ENCODE measurements at places on chromosomes 12 and 14. TPM values are rescaled to one million over a fixed set of nuclear protein-coding genes. Genes with fewer than 3 reads are reported as not detected.
A peak's percentile ranks its signal among the peaks of the same experiment; 100 is the strongest.

The IL23A gene
- total RNA-seq, result 11.0 TPM

The SYNE2 gene
- 77.7 TPM for total RNA-seq

The CCDC197 gene
- total RNA-seq, result 0.45 TPM

- DNase-seq, result no peak
- H3K27me3 ChIP-seq, result peaks cover 9% of the 10 kb centered on the region
- H3K36me3 ChIP-seq, result no peaks in the 10 kb centered on the region
- H3K4me1 ChIP-seq, result no peaks in the 10 kb centered on the region
Measured at GRCh38 chr14:69948351-69948750, 69.1 kb downstream of the SMOC1 start.

DNA sequence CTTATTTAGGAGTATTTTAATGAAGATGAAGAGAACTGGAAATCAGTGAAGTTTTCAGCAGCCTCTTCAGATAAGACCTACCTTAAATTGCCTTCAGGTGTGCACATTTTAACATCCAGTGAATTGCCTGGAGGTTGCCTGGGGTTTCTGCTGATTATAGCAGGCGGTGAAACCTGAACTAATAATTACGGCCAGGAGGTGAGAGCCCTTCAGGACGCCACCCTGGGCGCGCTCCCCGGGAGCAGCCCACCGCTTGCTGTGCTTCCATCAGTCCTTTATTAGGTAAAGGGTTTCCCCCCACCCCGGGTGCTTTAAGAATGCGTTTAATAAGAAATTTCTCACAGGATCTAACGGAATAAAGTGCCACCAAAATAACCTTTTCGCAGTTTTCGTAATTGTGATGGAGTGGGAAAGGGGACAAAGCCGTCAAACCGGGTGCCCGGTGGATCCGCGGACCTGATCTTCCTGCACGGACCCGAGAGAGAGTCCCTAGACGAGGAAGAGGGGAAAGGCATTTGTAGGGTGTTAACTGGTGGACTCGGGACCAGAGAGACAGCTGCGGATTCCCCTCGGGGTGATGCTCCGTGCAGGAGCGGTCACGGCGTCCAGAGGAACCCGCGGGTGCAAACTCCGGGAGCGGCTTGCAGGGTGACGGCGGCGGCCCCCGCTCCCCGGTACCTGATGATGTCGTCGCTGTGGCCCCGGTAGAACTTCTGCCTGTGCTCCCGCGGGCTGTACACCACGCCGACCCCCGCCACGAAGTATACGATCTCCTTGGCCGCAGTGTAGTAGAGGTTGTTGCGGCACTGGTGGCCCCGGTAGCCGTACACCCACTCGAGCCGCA, 902 bp downstream of the EML5 start:
- peak; percentile 32 for DNase-seq
- H3K27ac ChIP-seq, result peak overlapping the region; percentile 40
- H3K4me3 ChIP-seq, result peak overlapping the region; percentile 82
- H3K36me3 ChIP-seq, result peaks cover 2% of the 10 kb centered on the region

DNA sequence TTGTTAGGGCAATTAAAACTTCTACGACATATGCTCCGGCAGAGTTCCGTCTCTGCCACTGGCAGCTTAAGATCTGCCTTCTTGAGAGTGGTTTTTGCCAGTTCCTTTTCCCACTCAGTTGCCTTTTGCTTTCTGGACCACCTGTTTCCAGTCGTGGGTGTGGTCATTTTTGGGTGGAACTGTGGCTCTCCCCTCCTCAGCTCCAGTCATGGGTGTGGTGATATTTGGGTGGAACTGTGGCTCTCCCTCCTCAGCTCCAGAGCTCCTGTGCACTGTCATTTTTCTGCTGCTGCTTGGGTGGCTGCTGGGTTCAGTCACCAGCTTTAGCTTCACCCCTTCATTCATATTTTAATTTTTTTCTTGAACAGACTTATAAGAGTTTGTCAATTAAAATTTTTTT, 25.3 kb downstream of the WDR20 start:
- no peak for DNase-seq
- H3K27ac ChIP-seq, result no peak overlapping the region
- peaks cover 27% of the 10 kb centered on the region for H3K36me3 ChIP-seq
- peaks cover 19% of the 10 kb centered on the region for H3K4me1 ChIP-seq
